Thoracic aorta (tissue), 2 donors: ENCODE measurements at places on chromosomes 6 and 20.

GRCh38 chr6:135257631-135258405, 76.7 kb downstream of the MYB start:
- DNase-seq = no peak

- DNase-seq = no peak
These were observed 526.0 kb upstream of the SOX4 start for GRCh38 chr6:21067521-21067920.

GRCh38 chr6:118148561-118148960, 241.5 kb downstream of the SLC35F1 start:
- no peak for DNase-seq

- no peak for DNase-seq
These were observed 37.4 kb upstream of the RPL7L1 start for GRCh38 chr6:42841844-42842584.

DNA sequence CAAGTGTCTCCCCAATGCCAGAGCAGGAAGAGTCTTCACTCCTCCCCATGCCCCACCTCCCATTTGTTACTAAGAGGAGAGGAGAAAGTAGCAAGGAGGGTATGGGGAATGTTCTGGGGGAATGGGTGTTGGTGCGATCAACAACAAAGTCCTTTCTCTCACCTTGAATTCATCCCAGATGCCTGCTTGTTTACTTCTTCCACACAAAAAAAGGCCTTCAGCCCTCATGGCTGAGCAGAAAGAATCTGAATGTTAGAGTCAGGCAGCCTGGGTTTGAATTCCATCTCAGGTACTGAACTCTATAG, 9.9 kb downstream of the MOG start:
- DNase-seq = no peak

GRCh38 chr6:52392944-52393343, 27.2 kb upstream of the EFHC1 start:
- no peak for DNase-seq

DNA sequence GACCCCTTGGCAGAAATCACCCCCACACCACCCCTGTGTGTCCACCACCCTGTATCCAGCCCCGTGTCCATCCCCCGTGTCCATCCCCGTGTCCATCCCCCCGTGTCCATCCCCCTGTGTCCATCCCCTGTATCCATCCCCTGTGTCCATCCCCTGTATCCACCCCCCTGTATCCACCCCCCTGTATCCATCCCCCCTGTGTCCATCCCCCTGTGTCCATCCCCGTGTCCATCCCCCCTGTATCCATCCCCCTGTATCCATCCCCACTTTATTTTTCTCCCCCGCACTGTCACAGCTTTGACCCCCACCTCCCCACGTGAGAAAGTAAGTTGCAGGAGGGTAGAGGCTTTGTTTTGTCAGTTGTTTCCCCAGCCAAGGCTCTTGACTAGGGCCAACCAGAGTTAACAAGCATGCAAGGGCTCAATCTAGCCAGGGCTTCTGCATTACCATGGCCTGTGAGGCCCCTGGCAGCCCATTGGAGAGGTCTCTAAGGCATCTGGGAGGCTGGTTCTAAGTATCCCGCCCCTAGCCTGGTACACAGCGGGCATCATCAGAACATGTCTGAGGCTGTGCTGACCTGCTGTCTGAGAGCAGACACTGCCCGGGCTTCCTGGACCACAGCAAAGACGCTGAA, 18.1 kb upstream of the SIRPA start:
- DNase-seq = no peak

DNA sequence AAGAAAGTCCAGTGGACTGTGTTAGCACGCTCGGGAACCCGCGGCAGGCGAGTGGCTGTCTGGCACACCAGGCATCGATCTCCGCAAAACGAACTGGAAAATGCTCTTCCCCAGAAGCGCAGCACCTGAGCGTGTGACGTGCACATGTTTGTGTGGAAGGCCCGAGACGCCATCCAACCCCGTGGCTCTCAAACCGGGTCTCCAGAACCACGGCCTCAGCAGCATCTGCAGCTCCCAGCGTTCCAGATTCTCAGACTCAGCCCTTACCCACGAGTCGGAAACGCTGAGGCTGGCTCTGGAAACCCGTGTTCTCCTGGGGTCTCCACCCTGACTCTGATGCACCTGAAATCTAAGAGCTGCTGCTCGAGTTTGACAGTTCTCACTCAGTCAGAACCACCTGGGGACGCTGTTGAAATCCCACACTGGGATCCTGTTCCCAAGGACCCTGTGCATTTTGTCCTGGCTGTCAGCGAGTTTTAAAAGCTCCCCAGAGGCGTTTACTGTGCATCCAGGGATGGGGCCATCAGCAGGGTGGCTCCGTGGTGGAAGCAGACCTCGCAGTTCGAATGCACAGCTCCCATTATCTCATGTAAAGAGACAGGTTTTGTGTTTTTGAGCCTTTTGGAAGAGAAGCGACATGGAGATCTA, 69.0 kb downstream of the DLL1 start:
- no peak for DNase-seq

GRCh38 chr6:26045928-26046368, 41.3 kb upstream of the HFE start:
- DNase-seq = no peak

GRCh38 chr6:66291905-66292304, 584.9 kb upstream of the EYS start:
- no peak for DNase-seq

DNA sequence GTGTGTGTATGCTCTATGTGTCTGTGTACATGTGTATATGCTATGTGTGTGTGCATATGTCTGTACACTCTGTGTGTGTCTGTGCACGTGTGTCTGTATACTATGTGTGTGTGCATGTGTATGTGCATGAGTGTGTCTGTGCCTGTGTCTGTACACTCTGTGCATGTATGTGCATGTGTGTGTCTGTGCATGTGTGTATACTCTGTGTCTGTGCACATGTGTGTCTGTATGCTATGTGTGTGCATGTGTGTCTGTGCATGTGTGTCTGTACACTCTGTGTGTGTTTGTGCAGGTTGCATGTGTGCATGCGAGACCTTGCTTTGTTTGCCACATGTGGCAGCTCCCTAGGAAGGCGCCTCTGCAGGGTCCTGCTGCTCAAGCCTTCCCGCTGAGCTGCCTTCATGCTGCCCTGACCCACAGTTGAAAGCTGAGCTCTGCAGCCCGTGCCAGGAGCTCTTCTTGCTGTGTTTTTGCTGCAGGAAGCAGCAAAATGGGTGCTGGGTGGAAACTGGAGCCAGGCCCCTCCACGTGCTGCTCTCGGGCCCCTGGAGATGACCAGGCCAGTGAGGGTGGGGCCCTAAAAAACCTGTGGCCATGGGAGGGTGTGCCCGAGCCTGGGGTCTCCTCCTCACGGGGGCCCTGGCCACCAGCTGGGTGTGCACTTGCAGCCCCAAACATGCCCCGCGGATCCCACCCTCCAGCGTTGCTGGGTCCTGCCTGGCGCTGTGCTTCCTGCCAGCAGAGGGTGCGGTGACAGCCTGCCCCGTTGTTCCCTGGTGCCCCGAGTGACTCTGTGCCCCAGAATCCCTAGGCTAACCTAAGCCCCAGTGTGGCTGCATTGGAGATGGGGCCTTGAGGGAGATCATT, 109.1 kb downstream of the DACT2 start:
- DNase-seq = no peak

GRCh38 chr6:2743280-2744208, 7.2 kb downstream of the MYLK4 start:
- DNase-seq = no peak
